A549 treated with CORT108297 at 1 μM for 4 hours (cell line): ENCODE measurements at places on chromosomes 2 and 18. TPM values are rescaled to one million over a fixed set of nuclear protein-coding genes. Genes with fewer than 3 reads are reported as not detected.

Gene RGPD3
- total RNA-seq: 0.12 to 0.20 TPM (median 0.16 TPM) in 5 replicates

Gene CGREF1
- 7.2 to 8.5 TPM (median 7.7 TPM) in 5 replicates for total RNA-seq

Gene RUFY4
- not detected in 5 replicates for total RNA-seq

Gene DYNAP
- total RNA-seq: not detected in 5 replicates

Gene CASP8
- 34.4 to 43.8 TPM (median 35.5 TPM) in 5 replicates for total RNA-seq
